ENCODE measurements at places on chromosomes 12 and 14.

DNA sequence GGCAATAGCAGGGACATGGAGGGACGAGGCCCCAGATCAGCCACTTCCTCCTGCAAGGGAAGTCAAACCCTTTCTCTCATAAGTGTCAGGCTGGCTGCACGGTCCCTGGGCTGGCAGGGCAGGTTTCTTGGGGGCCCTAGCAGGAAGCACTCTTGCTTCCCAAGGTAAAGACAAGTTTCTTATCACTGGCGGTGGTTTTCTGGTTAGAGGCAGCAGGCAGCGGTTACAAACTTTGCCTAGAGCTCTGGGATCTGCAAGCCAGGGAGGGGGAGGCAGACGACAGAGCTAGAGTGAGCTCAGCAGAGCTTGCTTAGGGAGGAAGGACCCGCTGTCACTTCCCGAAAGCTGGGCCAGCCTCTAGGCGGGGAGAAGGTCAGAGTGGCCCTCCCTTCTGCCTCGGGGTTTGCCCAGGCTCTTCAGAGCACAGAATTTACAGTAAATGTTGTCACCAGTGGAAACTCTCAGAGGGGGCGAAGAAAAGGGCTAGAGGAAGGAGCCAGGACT, 20.4 kb downstream of the BATF start:
- no peak for DNase-seq

DNA sequence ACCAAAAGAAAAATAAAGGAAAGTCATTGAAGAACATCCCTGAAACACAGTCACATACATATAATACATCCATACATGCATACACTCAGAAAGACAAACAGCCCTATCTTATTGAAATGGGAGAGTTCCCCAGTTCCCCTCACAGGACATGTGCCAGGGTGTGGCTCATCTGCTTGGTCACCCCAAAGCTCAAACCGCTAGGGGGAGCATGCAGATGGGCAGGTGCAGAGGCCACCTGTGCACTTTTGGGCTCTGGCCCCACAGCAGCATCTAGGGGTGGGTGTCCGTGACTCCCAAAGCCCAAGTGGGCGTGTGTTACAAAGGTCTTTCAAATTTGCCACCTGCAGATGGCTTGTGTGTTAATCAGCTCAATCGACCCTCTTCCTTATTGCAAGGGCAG, 75.2 kb downstream of the CMAS start:
- DNase-seq, result no peak

GRCh38 chr14:75156901-75157300, 19.5 kb downstream of the TMED10 start:
- no peak for DNase-seq

DNA sequence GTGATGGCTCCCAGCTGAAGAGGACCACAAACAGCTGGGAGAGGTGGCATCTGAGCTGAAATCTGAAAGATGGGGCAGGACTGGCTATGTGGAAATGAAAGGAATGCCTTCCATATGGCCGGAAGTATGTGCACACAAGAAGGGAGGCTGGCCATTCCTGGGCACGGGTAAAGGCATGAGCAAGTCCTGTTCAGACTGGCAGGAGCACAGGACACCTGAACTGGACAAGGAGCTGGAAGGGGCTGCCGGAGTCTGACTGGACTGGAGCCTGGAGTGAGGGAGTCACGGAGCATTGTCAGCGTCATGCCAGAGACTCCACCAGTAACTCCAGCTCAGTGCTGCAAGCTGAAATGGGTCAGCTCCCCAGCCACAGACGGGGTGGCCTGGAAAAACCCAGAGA, 11.9 kb upstream of the TC2N start:
- DNase-seq, result no peak

DNA sequence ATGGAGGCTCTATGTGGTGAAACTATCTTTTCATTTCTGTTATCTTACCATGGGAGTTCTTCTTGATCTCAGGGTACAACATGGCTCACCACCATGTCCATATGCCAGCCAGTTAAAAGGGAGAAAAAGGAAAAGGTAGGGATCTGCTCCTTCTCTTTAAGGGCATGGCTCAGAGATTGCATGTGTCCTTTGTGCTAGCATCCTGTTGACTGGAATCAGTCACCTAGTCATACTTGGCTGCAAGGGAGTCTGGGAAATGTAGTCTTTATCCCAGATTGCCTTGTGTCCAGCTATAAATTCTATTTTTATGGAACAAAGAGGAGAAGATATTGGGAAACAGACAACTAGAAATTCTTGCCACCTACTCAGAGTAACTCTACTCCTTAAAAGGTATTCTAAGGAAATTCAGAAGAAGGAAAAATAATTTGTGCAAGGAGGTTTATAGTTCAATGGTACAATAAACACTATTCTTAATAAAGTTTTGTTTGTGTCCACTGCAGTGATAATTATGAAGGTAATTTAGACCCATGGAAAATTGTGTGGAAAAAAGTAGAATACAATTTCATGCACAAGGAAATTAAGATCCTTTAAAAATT, 86.4 kb upstream of the RPH3A start:
- DNase-seq, result no peak

Data from progenitor cell of endocrine pancreas (in vitro differentiated cells).